MCF 10A (cell line): ENCODE measurements at places on chromosomes 16 and 17.

DNA sequence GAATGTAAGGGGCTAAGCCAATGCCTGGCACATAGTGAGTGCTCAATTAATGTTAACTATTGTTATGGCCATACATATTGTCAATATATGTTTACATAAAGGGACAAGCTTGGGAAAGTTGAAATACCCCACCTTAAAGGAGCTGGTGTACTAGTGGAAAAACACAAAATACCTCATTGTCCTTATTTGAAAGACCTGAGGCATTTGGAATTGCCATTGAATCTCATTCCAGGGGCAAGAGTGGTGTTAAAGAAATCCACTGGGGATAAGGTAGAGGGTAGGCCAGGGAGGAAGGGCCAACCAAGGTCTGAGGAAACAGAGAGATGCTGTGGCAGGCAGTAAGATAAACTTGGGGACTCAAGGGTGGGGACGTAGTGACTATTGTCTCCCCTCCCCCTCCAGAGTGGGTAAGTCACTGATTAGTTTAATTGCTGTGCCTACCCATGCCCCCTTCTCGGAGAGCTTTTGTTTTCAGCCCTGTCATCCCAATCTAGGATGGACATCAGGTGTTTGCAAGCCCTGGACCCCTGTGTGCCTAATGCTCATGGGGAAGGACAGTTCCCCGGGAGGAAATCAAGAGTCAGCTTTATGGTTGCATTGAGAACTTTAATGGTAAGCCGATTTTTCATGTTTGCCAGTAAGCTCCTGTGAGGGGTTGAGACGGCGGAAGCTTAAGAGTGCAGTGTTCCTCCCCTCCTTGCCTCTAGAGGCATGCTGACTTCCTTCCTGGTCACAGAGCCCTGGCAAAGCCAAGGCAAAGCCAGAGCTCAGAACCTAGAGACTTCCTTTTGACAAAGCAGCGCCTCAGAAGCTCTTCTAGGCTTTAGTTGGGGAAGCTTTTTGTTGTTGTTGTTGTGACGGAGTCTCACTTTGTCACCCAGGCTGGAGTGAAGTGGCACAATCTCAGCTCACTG lies 2.5 kb upstream of the HEATR9 start:
- H3K27ac ChIP-seq: no peak overlapping the region
- H3K36me3 ChIP-seq: no peaks in the 10 kb centered on the region
- H3K27me3 ChIP-seq: no peaks in the 10 kb centered on the region
- DNase-seq: no peak

GRCh38 chr17:4958102-4958501 lies 7.2 kb downstream of the ENO3 start:
- H3K4me3 ChIP-seq: no peak overlapping the region
- DNase-seq: no peak
- H3K4me1 ChIP-seq: no peaks in the 10 kb centered on the region
- H3K27ac ChIP-seq: peak overlapping the region; percentile 51
- no peaks in the 10 kb centered on the region for H3K27me3 ChIP-seq
- H3K36me3 ChIP-seq: peaks cover 24% of the 10 kb centered on the region

- H3K36me3 ChIP-seq: no peaks in the 10 kb centered on the region
- DNase-seq: no peak
- no peaks in the 10 kb centered on the region for H3K27me3 ChIP-seq
- H3K4me3 ChIP-seq: no peak overlapping the region
These were observed 130.6 kb downstream of the SEC14L1 start for GRCh38 chr17:77271411-77271810.

- no peak overlapping the region for H3K27ac ChIP-seq
- no peaks in the 10 kb centered on the region for H3K4me1 ChIP-seq
- no peak overlapping the region for H3K4me3 ChIP-seq
- peaks cover 22% of the 10 kb centered on the region for H3K36me3 ChIP-seq
These were observed 13.7 kb upstream of the MNT start for GRCh38 chr17:2414446-2415064.

DNA sequence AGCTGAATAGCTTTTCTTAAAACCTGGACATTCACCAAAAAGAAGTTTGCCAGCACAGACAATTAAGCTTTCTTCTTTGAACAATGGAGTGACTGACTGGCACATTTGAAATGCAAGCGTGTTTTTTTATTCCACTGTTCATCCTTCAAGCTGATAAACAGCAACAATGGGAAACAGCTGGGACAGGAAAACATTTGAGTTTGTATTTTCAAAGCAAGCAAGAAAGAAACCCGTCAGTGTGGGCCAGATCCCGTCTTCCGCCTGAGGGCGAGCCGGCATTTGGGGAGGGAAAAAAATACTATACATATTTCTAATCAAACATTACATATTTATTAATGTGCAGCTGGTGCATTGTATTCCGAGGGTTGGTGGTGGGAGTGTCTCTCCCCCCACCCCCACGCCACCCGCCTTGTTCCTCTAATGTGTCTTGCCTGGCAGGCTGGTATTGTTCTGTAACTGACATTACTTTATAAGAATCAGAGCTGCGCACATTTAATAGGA lies 94.3 kb downstream of the CYLD start:
- no peak overlapping the region for H3K4me3 ChIP-seq
- no peaks in the 10 kb centered on the region for H3K4me1 ChIP-seq
- no peaks in the 10 kb centered on the region for H3K27me3 ChIP-seq
- no peak for DNase-seq
- H3K36me3 ChIP-seq: no peaks in the 10 kb centered on the region
- no peak overlapping the region for H3K27ac ChIP-seq

DNA sequence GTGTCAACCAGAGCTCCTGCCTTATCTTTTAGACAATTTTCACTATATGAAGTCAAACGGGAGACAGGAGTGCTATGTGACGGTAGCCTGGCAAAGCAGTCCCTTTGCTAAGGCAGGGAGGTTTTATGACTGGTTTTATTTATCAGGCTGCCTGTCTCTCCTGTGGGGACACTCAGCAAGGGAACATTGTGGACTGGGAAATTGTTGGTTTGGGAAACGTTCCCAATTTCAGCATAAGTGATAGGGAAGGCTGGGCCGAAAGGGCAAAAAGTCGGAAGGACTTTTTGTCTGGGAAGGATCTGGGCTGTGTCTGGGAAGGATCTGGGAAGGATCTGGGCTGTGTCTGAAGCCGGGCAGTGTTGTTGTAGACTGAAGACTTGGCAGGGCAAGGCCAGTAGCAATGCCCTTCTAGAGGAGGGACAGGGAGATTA lies 211.2 kb downstream of the PARN start:
- no peak overlapping the region for H3K27ac ChIP-seq
- DNase-seq: no peak
- H3K4me1 ChIP-seq: peaks cover 8% of the 10 kb centered on the region
- no peak overlapping the region for H3K4me3 ChIP-seq
- H3K36me3 ChIP-seq: peaks cover 7% of the 10 kb centered on the region
- H3K27me3 ChIP-seq: no peaks in the 10 kb centered on the region

GRCh38 chr17:19660219-19660870 lies 11.8 kb downstream of the ALDH3A2 start:
- H3K27me3 ChIP-seq: no peaks in the 10 kb centered on the region
- no peak for DNase-seq
- H3K4me3 ChIP-seq: no peak overlapping the region
- H3K27ac ChIP-seq: peak overlapping the region; percentile 16
- H3K36me3 ChIP-seq: peaks cover 98% of the 10 kb centered on the region

GRCh38 chr16:50538411-50539052 lies 9.7 kb upstream of the NKD1 start:
- no peaks in the 10 kb centered on the region for H3K27me3 ChIP-seq
- no peak overlapping the region for H3K27ac ChIP-seq
- DNase-seq: peak; percentile 64
- no peak overlapping the region for H3K4me3 ChIP-seq
- H3K4me1 ChIP-seq: no peaks in the 10 kb centered on the region
- no peaks in the 10 kb centered on the region for H3K36me3 ChIP-seq

DNA sequence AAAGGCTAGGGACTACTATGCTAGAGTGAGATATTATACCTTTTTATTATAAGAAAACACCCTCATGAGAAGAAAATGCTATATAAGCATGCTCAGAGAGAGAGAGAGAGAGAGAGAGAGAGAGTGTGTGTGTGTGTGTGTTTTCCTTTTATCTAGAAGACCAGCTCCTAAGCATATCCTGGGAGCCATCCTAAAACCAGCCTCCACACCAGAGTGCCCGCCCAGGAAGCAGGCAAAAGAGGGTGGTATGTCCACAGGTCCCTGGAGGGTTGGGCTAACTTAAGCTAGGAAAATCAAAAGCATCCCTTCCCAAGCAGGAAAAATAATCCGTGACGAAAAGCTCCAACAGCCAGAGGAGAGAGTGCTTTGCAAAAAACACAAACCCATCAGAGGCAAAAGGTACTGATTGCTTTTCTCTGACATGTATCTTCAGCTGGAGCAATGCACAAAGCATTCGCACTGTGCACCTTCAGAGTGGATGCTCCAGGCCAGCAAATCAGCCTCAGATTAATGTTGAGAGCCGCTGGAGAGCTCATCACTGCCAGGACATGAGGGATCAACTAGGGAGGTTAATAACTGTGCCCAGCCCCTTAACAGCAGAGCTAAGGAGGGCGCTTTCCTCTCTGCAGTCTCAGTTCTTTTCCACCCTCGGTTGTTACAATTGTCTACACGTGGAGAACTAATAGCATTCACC lies 125.1 kb downstream of the SLC39A11 start:
- DNase-seq: no peak
- H3K4me1 ChIP-seq: no peaks in the 10 kb centered on the region
- no peak overlapping the region for H3K27ac ChIP-seq
- no peaks in the 10 kb centered on the region for H3K27me3 ChIP-seq
- no peak overlapping the region for H3K4me3 ChIP-seq
- no peaks in the 10 kb centered on the region for H3K36me3 ChIP-seq

DNA sequence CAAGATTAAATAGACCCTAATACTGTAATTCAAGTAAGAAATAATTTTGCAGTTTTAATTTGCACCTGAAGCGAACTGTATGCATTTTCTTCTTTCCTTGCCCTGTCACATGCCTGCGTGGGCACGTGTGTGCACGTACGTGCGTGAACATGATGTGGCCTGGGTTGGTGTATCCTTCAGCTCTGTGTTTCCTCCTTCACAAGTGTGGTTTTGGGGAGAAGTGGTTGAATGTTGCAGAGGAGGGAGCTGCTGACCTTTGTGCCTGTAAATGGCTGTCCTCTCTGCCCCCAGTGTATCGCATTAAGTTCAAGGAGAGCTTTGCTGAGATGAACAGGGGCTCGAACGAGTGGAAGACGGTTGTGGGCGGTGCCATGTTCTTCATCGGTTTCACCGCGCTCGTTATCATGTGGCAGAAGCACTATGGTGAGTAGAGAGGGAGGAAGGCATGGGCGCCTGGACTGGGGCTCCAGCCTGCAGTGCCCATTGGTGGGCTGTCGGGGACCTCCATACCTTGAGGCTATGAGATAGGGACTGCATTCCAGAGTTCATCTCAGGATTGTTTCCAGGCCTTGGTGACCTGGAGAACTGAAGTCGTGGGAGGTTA lies 6.0 kb downstream of the COX4I1 start:
- peaks cover 61% of the 10 kb centered on the region for H3K36me3 ChIP-seq
- no peak overlapping the region for H3K27ac ChIP-seq
- no peak for DNase-seq
- peaks cover 10% of the 10 kb centered on the region for H3K27me3 ChIP-seq

GRCh38 chr16:87131996-87132345 lies 185.2 kb downstream of the C16orf95 start:
- no peaks in the 10 kb centered on the region for H3K36me3 ChIP-seq
- H3K27ac ChIP-seq: no peak overlapping the region
- H3K4me3 ChIP-seq: no peak overlapping the region
- no peak for DNase-seq
- H3K27me3 ChIP-seq: no peaks in the 10 kb centered on the region
- peaks cover 21% of the 10 kb centered on the region for H3K4me1 ChIP-seq

DNA sequence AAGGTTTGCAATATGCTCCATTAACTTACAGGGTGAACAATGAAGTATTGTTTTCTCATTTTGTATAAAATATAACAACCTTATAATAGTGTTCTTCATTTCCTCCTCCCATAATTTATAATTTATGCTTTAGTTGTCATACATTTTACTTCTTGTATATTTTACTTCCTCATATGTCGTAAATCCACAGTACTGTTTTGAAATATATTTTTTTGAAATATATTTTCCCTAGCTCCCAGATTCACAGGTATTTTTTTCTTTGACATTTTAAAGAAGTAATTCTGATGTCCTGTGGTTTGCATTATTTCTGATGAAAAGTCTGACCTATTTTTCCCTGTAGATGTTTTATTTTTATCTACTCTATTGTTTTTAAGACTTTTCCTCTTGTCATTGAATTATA lies 52.7 kb downstream of the VMP1 start:
- H3K4me1 ChIP-seq: peaks cover 25% of the 10 kb centered on the region
- no peaks in the 10 kb centered on the region for H3K27me3 ChIP-seq
- peaks cover 28% of the 10 kb centered on the region for H3K36me3 ChIP-seq
- no peak overlapping the region for H3K27ac ChIP-seq

DNA sequence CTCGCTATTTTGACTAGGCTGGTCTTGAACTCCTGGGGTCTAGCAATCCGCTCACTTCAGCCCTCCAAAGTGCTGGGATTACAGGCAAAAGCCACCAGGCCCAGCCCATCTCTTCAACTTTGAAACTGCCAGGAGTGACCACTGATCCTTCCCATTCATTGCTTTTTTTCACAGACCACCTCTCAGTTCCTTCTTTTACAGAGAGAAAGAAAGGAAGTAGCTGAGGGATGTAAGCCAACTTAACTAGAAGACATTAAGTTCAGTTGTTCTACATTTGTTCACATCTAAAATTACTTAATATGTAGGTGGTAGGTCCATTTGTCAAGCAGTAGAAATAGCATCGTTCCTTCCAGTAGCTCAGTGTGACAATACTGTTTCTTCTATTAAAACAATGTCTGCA lies 219.8 kb downstream of the STX8 start:
- no peak overlapping the region for H3K4me3 ChIP-seq
- no peaks in the 10 kb centered on the region for H3K27me3 ChIP-seq
- no peak for DNase-seq
